Smooth muscle cell of trachea (primary cell): ENCODE measurements at places on chromosomes 5 and 9. TPM values are rescaled to one million over a fixed set of nuclear protein-coding genes. Genes with fewer than 3 reads are reported as not detected.

NUTM2F gene
- total RNA-seq = not detected in 2 replicates

FGF10 gene
- 1.7 and 7.3 TPM in 2 replicates for total RNA-seq

UBAC1 gene
- total RNA-seq = 31.4 and 33.2 TPM in 2 replicates

TLE1 gene
- total RNA-seq = 29.7 and 47.1 TPM in 2 replicates

SLC6A18 gene
- not detected in 2 replicates for total RNA-seq

OR1Q1 gene
- total RNA-seq = not detected in 2 replicates

IL4 gene
- total RNA-seq = not detected in 2 replicates

CCDC183 gene
- total RNA-seq = 0.15 and 0.33 TPM in 2 replicates

CNTRL gene
- 4.3 and 15.1 TPM in 2 replicates for total RNA-seq

C7 gene
- total RNA-seq = 0.15 and 0.83 TPM in 2 replicates

FCHSD1 gene
- total RNA-seq = 39.9 and 46.5 TPM in 2 replicates

DMRT2 gene
- 0.17 TPM in 1 of 2 replicates, not detected in the other for total RNA-seq

TMEM267 gene
- total RNA-seq = 11.8 and 13.4 TPM in 2 replicates

LHX3 gene
- under 0.01 TPM in 1 of 2 replicates, not detected in the other for total RNA-seq

SLC25A48 gene
- not detected in 2 replicates for total RNA-seq

SIL1 gene
- 60.2 and 97.3 TPM in 2 replicates for total RNA-seq

GAS1 gene
- 37.4 and 58.1 TPM in 2 replicates for total RNA-seq

PRSS3 gene
- 11.1 and 13.2 TPM in 2 replicates for total RNA-seq

CDH6 gene
- 61.4 and 77.2 TPM in 2 replicates for total RNA-seq

OCLN gene
- total RNA-seq = 1.0 and 2.2 TPM in 2 replicates

SPOCK1 gene
- 36.1 and 54.9 TPM in 2 replicates for total RNA-seq

AK8 gene
- total RNA-seq = 0.17 and 1.6 TPM in 2 replicates

TMEM232 gene
- 7.0 and 7.6 TPM in 2 replicates for total RNA-seq

ROR2 gene
- total RNA-seq = 20.9 and 29.8 TPM in 2 replicates

DRD1 gene
- under 0.01 TPM in 1 of 2 replicates, not detected in the other for total RNA-seq

SH3RF2 gene
- total RNA-seq = 1.0 and 1.2 TPM in 2 replicates

MSMP gene
- total RNA-seq = 1.2 TPM in 1 of 2 replicates, not detected in the other

ACOT12 gene
- 1.6 and 2.2 TPM in 2 replicates for total RNA-seq

PTGDS gene
- 2.8 and 36.7 TPM in 2 replicates for total RNA-seq

CCDC192 gene
- total RNA-seq = not detected in 2 replicates

FBN2 gene
- 12.1 and 78.2 TPM in 2 replicates for total RNA-seq

CACNA1B gene
- under 0.01 TPM in 1 of 2 replicates, not detected in the other for total RNA-seq

ITGA2 gene
- total RNA-seq = 22.8 and 24.5 TPM in 2 replicates

FBXO38 gene
- total RNA-seq = 61.7 and 72.3 TPM in 2 replicates

PPP3R2 gene
- not detected in 2 replicates for total RNA-seq

SRD5A1 gene
- total RNA-seq = 14.8 and 49.6 TPM in 2 replicates

SLC6A3 gene
- total RNA-seq = under 0.01 TPM in 1 of 2 replicates, not detected in the other

ADCY2 gene
- 0.15 and 0.66 TPM in 2 replicates for total RNA-seq

GPR150 gene
- total RNA-seq = 0.29 and 0.66 TPM in 2 replicates

ANKRA2 gene
- 21.1 and 24.3 TPM in 2 replicates for total RNA-seq

NDST1 gene
- 63.0 and 103 TPM in 2 replicates for total RNA-seq

THBS4 gene
- total RNA-seq = 0.87 and 11.9 TPM in 2 replicates

ADAM19 gene
- total RNA-seq = 9.7 and 14.2 TPM in 2 replicates

PNPLA7 gene
- 1.3 and 2.0 TPM in 2 replicates for total RNA-seq

FAM78A gene
- total RNA-seq = 0.29 and 0.66 TPM in 2 replicates

ARL14EPL gene
- total RNA-seq = not detected in 2 replicates

NSA2 gene
- total RNA-seq = 95.8 and 125 TPM in 2 replicates

GHR gene
- 2.8 and 3.5 TPM in 2 replicates for total RNA-seq

FOXD4L5 gene
- total RNA-seq = 0.15 and 0.17 TPM in 2 replicates

SLC27A6 gene
- under 0.01 and 0.15 TPM in 2 replicates for total RNA-seq

PRDM9 gene
- not detected in 2 replicates for total RNA-seq

NEUROG1 gene
- total RNA-seq = not detected in 2 replicates

GARIN3 gene
- total RNA-seq = not detected in 2 replicates

AIF1L gene
- 3.1 and 6.8 TPM in 2 replicates for total RNA-seq
